ENCODE measurements at places on chromosomes 7 and 10.

- peak; percentile 49 for DNase-seq
These were observed 1.0 kb upstream of the EPHB6 start for GRCh38 chr7:142853739-142854371.

DNA sequence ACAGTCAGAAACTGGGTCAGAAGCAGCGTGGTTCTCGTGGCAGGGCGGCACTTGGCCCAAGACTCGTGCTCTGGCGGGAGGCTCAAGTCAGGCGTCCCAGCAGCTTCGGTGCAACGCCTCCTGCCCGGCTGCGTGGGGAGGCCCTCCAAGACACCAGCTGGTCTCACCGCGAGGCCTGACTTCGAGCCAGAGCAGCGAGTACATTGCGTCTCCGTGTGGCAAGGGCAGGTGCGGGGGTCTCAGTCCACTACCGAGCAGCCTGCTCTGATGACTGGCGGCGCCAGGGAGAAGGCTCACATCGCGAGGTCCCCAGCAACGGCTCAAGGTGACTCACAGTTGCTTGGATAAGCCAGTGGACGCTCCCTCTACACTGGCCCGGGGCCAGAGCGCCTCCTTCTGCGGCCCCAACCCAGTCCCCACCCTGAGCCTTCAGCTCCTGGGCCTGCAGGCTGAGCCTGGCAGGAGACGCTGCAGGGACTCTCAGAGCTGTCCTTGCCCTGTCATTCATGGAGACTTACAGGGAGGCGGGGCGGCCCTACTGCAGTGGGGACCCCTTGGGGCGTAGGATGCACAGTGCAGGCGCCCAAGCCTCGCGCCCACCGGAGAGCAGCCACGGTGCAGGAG is 41.9 kb upstream of the PRKAR1B start:
- DNase-seq: no peak

DNA sequence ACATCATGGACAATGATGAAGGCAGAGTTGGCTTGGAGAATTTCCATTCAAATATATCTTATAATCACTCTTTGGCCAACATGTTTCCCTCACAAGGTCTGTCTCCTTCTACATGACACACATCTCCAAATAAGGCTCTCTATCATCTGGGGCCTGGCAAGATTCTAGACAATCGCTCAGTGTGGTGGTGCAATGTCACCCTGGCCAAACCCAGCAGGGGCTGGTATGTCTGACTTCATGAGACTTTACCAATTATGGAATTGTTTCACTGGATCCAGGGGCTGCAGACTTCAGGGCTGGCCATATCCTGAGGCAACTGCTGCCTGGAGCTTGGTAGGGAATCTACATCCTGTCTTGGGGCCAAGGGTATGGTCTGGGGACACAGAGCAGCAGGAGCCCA is 319.0 kb downstream of the PLXNA4 start:
- DNase-seq: peak; percentile 54

DNA sequence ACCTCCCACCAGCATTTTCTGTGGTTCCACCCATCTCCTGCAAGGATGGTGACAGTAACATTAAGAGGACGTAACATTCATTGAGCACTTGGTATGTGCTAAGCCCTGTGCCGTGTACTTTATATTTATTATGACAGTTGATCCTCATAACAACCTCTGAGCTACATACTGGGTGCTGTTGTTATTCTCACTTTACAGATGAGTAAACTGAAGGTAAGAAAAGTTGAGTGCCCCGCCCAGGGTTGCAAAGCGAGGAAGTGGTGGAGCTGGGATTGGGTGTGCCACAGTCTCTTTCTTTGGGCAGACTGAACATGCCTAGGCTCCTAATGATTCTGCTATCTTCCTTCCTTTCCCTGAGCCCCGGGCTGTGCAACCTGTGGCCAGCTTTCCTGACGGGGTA is 107.4 kb downstream of the SH3PXD2A start:
- no peak for DNase-seq

GRCh38 chr10:42690449-42691360 is 52.3 kb upstream of the ZNF33B start:
- no peak for DNase-seq

DNA sequence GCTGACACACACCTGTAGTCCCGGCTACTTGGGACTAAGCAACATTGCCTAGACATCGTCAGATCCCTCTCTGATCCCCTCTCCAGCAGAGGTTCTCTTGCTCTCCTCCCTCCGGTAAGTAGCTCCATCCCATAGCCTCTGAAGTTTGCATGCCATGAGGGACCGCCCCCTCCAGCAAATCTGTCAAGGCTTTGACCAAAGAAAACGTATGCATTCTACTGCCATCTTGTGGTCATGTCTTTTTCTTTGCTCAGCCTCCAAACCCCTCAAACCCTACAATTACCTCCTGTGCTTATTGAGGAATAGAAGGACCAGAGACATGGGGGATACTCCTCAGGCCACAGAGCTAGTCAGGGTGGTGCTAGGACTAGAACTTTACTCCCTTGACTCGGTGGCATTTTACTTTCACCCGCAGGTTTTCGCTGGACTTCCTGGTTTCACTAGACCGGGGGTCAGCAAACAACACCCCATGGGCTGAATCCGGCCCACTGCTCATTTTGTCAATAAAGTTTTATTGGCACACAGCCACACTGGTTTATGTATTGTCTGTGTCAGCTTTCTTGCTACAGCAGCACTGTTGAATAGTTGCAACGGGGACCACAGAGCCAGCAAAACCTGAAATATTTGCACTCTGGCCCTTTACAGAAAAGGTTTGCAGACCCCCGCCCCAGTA is 202.6 kb upstream of the FOXK1 start:
- peak; percentile 6 for DNase-seq

- peak; percentile 66 for DNase-seq
These were observed 240.6 kb upstream of the KIAA1217 start for GRCh38 chr10:23968301-23968700.

DNA sequence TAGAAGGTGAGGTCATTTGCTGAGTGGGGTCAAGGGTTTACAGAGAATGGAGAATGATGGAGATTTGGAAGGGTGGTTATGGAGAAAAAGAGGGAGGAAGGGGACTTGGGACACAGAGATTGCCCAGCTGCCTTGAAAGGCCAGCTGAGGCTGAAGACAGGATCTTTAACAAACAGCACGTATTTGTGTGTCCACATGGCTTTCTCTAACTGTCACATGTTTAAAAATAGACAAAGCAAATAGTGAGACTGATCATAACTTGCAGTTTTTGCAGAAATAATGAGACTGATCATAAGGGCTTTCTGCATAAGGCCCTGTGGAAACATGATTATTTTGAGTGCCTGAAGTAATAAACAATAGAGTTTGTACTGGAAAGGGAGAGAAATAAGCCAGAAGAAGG is 212.7 kb downstream of the HDAC9 start:
- no peak for DNase-seq

Data from fibroblast of skin of right biceps (primary cell).